Activated naive CD4-positive, alpha-beta T cell treated with Interleukin-2 at 50 U/mL for 16 hours (primary cell): ENCODE measurements at places on chromosomes 2 and 18.

- no peak for DNase-seq
These were observed 582 bp downstream of the RTP5 start for GRCh38 chr2:241870081-241870541.

GRCh38 chr2:44136252-44136651 is 32.4 kb upstream of the PPM1B start:
- DNase-seq, result no peak

DNA sequence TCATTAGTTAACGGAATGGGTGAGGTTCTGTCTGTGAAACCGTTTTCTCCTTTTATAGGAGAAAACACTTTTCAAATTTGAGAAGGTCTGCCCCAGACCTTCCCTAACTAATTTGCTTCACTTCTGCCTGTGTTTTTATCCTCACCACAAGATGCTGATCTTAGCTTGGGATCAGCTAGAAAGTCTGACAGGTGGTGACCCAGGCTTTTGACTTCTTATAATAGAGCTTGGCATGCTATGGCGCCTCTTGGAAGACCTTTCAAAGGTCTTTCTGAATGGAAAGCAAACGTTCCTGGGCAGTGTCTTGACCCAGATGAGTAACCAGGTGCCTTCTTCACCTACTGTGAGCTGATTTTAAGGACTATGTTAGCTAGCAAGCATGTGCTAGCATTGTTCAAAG is 91.4 kb downstream of the LYPD6 start:
- DNase-seq, result no peak

DNA sequence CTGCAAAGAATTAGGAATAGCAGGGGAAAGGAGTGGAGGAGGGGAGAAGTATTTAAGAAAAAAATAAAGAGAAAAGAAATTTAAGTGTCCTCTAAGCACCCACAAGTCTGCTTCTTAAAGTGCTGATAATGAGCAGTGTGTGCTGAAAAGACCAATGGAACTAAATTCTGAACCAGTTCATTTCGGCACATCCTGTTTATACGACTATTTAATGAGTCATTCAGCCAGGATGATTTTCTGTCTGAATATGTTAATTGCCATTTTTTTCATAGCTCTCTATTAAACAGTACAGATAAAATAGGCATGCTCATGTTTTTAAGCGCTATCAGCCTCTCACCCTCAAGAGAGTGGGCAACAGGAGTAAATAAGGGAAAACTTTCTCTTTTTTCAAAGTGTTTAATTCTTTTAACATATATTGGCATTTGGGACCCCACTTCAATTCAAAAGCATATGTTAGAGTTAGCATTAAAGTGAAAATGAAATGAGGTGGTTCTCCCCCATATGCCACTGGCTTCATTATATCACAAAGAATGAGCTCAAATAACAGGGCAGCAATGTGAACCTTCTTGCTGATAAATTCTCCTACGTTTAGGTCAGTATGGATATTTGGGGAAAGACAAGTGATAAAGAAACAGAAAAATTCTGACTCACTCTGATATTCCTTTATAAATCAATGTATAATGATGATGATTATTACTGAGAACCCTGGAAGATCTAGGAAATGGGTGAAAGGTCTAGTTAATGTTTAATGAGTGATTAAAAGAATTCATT is 87.5 kb downstream of the TCF4 start:
- no peak for DNase-seq

DNA sequence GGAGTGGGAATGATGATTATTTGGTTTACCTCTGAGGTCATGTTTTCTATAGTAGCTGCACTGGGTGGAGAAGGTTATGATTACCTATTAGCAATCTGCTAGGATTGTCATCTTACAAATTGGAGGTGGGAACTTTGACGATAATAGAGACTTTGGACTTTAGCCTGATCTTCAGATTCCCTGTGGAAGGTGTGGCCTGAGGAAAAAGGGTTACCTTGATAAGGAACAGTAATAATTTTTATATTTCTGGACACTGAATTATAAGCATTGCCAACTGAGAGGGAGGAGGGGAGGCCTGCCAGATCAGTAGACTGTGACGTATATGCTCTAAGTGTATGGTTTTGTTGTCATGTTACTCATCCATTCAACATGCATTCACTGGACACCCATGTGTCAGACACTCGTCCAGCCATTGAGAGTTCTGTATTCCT is 183.4 kb upstream of the FOSL2 start:
- DNase-seq, result no peak

DNA sequence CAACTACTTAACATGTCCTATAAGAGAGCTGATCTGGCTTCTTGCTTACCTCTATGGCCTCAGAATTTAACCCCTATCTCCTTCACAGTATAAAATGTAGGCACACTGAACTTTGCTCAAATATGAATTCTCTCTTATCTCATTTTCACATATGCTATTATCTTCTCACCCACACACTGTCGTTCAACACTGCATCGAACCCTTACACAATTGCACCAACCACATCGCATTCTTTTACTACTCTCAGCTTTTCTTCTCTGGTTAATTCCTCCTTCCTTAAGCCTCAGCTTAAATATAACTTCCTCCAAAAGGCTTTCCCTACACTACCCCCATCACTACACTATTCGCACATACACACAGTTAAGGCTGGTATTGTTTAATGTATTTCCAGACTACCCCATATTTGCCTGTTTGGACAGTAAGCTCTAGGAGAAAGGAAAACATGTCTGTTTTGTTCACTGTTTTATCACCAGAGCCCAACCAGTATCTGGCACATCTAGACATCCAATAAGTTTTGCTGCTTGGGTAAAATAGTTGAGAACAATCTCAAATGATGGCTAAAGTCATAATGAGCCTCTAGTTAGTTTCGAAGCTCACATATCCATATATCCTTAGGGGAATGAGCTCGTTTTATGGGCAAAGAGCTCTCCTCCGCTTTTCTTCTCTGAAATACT is 47.7 kb downstream of the HIBCH start:
- DNase-seq, result no peak

DNA sequence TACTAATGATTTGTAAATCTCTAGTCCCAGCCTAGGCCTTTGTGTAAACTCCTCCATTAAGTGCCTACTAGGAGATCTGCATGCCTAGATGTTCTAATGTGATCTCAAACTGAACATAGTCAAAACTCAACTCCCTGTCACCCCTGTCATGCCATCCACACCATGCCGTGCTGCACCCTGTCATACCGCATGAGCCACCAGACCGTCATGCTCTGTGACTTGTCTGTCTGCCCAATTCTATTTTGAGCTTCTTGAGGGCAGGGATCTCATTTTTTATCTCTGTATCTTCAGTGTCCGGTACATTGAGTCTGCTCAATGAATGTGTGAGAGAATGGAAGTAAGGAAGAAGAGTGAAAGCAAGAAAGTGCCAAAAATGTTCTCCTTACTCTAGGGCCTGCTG is 35.5 kb downstream of the GREB1L start:
- no peak for DNase-seq

DNA sequence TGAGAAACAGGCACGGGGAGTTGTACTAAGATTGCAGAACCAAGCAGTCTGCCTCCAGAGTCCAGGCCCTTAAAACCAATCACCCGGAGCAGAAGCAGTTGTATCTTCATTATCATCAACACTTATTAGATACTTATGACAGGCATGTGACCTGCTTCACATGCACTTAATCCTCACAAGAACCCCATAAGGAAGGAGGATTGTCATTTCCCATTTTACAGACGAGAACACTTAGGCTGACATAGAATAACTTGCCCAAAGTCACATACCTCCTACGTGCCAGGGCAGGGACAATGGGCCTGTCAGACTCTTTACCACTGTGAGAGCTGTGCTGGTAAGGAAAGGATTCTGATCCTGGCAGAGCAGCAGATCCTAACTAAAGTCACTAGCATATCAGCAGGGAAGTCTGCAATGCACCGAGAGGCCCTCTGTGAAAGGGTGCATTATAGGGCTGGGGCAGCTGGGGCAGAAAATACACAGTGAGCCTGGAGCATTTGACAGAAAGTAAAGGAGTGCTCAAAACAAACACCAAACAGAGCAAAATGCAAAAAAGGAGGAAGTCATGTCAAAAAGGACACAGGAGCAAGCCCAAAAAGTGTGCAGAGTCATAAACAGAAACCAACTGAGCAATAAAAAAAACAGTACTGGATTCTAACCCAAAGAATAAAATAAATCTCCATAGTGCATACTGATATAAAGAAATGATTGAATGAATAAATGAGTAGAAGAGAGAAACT is 55.9 kb upstream of the SP3 start:
- no peak for DNase-seq

DNA sequence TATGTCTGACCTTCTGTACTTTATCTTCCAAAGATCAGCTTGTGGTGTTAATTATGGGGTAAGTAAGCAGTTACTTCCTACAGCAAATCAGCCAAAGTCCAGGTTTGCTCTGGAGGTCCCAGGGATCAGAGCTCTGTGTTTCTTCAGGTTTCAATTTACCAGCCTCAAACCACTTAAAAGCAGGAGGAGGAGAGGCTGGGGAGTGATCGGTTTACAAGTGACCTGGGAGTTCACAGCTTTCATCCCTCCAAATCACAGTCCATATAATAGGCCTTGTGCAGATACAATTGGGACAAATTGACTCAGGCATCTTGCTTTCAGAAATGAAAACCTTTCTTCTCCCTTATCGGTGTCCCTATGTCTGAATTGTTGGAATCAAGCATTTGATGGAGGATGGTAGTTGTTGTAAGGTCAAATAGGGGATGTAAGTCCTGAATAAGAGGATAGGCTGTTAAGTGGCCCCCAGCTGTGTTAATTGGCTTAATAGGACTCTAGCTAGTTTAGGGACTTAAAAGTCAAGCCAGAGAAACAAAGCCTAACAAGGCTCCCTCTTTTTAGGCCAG is 188.0 kb upstream of the NT5C1B start:
- no peak for DNase-seq

GRCh38 chr18:34522603-34523002 is 187.5 kb upstream of the DTNA start:
- no peak for DNase-seq

GRCh38 chr2:200446612-200447011 is 63.3 kb downstream of the KCTD18 start:
- no peak for DNase-seq

DNA sequence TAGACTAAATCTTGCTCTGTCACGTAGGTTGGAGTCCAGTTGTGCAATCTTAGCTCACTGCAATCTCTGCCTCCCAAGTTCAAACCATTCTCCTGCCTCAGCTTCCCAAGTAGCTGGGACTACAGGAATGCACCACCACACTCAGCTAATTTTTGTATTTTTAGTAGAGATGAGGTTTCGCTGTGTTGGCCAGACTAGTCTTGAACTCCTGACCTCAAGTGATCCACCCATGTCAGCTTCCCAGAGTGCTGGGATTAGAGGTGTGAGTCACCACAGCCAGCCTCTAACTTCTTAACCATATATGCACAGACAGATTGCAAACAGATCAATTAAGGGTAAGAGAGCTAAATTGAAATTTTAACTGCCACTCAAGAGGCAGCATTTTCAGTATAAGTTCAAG is 22.1 kb upstream of the CNGA3 start:
- DNase-seq, result no peak
